ENCODE measurements at places on chromosomes 6 and 20.

DNA sequence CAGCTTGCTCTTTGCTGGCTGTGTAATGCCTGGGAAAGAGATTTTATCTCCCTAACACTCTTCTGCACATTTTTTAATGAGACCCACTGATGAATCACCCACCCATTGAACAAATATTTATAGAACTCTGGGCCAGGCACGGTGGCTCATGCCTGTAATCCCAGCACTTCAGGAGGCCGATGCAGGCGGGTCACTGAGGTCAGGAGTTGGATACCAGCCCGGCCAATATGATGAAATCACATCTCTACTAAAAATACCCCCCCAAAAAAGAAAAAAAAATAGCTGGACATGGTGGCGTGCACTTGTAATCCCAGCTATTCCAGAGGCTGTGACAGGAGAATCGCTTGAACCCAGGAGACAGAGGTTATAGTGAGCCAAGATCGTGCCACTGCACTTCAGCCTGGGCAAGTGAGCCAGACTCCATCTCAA is 82.1 kb upstream of the SIRPA start:
- peak; percentile 77 for DNase-seq

- DNase-seq, result no peak
Measured at GRCh38 chr6:106750142-106750918, 121.0 kb downstream of the QRSL1 start.

DNA sequence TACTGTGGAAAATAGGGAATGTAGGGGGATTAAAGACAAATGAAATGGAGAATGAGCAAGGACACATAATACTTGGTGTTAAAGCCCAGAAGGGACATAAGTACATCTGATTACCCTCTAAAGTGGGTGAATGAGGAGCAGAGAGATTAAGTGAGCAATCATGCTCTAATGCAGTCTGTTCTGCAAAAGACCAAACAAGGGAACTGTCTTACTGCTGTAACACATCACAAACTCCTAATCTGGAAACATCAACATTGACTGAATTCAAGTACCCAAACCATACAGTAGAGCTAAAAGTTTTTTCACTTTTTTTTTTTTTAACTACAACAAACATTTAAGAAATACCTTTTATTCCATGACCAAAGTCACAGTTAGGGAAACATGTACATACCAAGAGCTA is 19.3 kb upstream of the SLC17A4 start:
- no peak for DNase-seq

DNA sequence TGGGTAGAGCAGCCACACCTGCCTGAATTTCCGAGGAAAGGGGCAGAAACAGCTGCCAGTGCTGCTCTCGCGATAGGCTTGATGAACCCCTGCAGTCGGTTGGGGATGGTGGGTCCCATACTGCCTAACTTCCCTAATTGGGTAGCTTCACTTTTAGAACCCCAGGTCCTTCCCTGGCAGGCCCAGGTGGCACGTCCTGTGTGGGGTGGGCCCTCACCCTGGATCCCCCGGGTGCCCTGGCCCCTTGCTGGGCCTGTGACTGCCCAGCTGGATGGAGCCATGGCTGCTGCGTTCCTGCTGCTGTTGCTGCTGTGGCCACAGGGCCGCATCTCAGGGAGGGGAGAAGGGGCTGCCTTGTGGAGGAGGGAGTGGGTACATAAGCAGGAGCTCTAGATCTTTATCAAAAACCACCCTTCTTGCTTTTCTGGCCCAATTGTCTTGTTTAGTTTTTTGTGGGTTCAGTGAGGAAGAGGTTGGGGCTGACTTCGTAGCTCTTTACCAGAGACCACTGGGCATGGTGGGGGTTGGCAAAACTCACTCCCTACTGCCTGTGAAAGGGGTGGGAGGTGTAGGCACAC is 19.2 kb downstream of the TREML4 start:
- no peak for DNase-seq

Data from hepatic stellate cell (primary cell).